Epithelial cell of alveolus of lung (primary cell): ENCODE measurements at places on chromosomes 6 and 20. TPM values are rescaled to one million over a fixed set of nuclear protein-coding genes. Genes with fewer than 3 reads are reported as not detected.

The CD83 gene
- 0.88 and 1.0 TPM in 2 replicates for total RNA-seq

The GFRAL gene
- total RNA-seq, result not detected in 2 replicates

The ZNF512B gene
- 6.3 and 10.7 TPM in 2 replicates for total RNA-seq

The STMN3 gene
- total RNA-seq, result 38.9 and 65.8 TPM in 2 replicates

The PNLDC1 gene
- total RNA-seq, result 0.16 TPM in 1 of 2 replicates, not detected in the other

The TRERF1 gene
- total RNA-seq, result 5.9 and 11.9 TPM in 2 replicates

The CBLN4 gene
- total RNA-seq, result not detected in 2 replicates

The TRIM15 gene
- not detected in 2 replicates for total RNA-seq

The SESN1 gene
- 11.2 and 17.6 TPM in 2 replicates for total RNA-seq
